Stimulated activated CD4-positive, alpha-beta T cell treated with anti-CD3 and anti-CD28 coated beads, Interleukin-12 subunit alpha, Interleukin-12 subunit beta, amount 100 ng/mL, for 24 hours (primary cell): ENCODE measurements at places on chromosomes 5 and 9.
A peak's percentile ranks its signal among the peaks of the same experiment; 100 is the strongest.

GRCh38 chr5:180785794-180786221 lies 16.8 kb downstream of the MGAT1 start:
- no peak for DNase-seq

DNA sequence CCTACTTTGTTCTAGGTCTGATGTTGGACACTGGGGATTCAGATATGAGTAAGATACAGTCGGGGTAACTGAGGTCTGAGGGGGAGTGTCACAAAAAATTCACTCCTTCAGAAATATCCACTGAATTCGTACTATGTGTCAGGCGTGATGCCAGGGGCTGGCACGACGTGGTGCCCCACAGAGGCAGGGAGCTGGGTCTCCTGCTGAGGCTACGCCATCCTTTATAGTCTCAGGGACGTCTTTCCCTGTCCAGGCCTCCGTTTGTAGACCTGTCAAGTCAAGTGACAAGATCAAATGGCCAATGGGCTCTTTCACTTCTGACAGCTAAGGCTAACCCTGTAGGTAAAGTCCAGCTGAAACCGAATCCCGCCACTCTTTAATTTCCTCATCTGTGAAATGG lies 118.8 kb upstream of the SMIM23 start:
- DNase-seq = no peak

DNA sequence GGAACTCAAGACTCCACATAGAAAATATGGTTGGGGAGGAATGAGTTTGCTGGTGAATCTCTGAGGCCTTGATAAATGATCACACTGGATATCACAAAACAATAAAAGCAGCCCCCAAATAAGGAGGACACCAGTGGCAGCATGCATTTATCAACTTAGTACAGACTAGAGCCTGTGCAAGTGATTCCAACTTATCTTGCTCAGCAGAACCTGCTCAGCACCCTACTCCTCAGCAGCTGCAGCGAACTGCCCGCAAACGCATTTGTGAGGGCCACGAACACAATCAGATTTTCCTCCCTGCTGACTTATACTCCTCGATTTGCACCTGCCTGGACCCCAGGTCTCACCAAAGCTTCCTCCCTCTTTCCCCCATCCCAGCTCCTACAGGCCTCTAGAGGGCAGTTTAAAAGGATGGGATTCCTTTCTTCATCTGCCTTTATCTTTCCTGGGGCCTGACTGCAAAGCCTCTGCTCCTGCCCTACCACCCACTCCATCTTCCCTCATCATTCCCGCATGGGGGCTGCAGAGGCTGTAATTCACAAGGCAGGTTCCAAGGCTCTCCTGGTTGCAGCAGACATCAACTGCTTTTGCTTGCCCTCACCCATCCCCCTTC lies 41.2 kb downstream of the ANKS6 start:
- no peak for DNase-seq

DNA sequence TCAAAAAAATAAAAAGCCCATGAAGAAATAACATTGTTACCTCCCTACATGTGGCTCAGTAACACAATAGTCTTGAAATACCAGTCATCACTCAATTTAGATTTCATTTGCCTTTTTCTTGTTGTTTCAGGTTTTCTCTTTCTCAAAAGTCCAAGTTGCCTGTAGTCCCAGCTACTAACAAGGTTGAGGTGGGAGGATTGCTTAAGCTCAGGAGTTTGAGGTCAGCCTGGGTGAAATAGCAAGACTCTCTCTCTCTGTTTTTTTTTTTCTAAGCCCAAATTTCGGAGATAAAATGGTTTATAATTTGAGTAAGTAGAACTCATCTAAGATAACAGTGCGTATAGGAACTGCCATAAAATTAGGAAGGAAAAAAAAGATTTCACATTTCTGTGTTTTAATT lies 17.5 kb upstream of the NDUFS4 start:
- DNase-seq = no peak

- DNase-seq = peak; percentile 2
Measured at GRCh38 chr5:149860801-149861322, 83.7 kb downstream of the PDE6A start.
